ENCODE measurements at places on chromosomes 1 and 21. TPM values are rescaled to one million over a fixed set of nuclear protein-coding genes. Genes with fewer than 3 reads are reported as not detected.

DNA sequence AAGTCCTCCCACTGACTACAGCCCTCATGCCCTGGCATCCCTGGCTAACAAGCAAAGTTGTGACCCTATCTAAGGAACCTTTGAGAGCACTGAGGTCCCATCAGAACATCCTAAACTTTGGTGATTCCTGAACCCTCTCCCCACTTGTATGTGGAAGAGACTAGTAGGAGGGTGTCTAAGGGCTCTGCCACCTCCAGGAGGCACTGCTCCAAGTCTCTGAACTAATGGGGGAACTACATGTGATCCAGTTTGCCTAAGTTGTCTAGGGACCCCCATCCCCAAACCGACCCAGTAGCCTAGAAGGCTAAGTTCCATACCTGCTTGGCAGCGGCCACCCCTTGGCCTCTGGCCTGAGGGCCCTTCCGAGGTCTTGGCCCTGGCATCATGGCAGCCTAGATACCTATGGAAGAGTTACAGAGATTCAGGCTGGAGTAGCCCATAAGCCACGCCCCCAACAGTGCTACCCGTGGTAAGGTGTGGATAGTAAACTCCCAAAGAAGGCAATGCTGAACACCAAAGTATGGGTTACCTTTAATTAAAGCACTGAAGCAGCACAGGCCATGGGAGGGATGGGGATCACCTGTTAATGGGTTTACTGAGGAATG lies 1.7 kb downstream of the CC2D1B start:
- no peak for DNase-seq

DNA sequence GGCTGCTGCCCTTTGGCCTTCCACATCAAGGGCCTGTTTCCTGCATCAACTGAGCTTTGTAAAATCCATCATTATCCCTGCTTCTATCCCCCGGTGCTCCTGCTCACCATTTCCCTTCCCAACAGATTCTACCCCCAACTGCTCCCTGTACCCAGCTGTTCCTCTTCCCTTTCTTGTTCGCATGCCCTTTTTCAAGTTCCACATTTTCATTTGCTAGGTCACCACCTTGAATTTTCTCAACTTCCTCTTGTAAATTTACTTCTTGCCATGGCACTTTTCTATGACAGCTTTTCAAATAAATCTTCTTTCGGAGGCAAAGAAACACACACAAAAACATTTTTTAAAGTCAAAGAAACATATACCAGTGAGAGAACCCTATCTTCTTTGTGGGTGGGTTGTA lies 330.5 kb upstream of the ADGRL2 start:
- DNase-seq, result no peak

- DNase-seq, result no peak
These were observed 5.4 kb upstream of the TDRD5 start for GRCh38 chr1:179586107-179586823.

- no peak for DNase-seq
These were observed 1030.0 kb downstream of the MRPL39 start for GRCh38 chr21:24577301-24577700.

DNA sequence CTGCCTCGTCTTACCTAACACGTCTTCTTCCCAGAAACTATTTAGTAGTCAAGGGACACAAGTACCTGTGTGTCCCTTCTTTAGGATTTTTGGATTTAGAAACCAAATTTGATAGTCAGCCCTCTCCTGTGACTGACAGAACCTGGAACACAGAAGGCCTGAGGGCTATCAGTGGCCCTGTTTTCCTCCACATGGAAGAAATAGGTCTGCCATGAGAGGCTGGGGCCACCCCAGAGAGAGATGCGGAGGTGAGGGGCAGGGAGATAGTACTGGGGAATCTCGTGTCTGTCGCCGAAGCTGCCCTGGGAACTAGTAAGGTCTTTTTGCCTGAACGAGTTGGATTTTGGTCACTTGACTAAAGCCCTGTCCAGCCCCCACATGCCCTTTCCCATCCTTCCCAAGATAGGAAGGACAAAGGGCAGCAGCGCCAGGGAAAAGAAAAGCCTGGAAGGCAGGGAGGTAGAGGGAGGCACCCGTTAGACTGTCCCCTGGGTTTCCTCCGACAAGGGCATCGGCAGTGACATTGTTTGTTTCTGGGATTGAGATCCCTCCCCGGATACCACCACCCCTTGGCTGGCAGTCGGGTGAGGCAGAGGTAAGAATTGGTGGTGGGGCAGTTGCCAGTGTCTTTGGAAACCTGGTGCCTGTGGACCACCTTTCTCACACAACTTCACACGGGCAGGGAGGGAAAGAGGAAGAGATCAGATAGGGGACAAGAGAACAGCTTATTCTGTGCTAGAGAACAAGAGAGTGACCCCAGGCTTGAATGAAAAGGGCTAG lies 19.8 kb downstream of the SMIM12 start:
- DNase-seq, result no peak

- no peak for DNase-seq
These were observed 124.3 kb downstream of the VAV3 start for GRCh38 chr1:107840725-107841124.

- peak; percentile 69 for DNase-seq
These were observed 108.6 kb downstream of the SIM2 start for GRCh38 chr21:36807422-36807928.

GRCh38 chr21:15140321-15141019 lies 75.7 kb upstream of the NRIP1 start:
- DNase-seq, result peak; percentile 61

- no peak for DNase-seq
These were observed 31.4 kb downstream of the PDE4B start for GRCh38 chr1:65824103-65824502.

DNA sequence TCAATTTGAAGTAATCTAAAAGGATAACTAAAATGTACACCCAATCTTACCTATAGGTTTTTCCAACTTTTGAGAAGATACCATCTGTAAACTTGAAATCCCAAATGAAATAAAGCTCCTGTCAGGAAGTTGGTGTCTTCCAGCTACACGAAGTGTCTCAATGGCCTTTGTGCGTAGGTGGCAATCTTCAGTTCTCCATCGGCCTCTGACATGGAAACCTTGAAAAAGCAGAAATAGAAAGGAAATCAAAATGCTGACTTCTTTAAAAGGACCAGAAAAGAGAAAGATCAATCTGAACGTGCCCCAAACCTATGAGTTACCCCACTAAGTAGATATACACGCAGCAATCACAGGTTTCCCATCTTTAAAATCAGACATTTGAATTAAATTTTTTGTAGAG lies 10.0 kb downstream of the MKNK1 start:
- no peak for DNase-seq

- DNase-seq, result no peak
These were observed 7.2 kb downstream of the CEP170 start for GRCh38 chr1:243247901-243248300.

DNA sequence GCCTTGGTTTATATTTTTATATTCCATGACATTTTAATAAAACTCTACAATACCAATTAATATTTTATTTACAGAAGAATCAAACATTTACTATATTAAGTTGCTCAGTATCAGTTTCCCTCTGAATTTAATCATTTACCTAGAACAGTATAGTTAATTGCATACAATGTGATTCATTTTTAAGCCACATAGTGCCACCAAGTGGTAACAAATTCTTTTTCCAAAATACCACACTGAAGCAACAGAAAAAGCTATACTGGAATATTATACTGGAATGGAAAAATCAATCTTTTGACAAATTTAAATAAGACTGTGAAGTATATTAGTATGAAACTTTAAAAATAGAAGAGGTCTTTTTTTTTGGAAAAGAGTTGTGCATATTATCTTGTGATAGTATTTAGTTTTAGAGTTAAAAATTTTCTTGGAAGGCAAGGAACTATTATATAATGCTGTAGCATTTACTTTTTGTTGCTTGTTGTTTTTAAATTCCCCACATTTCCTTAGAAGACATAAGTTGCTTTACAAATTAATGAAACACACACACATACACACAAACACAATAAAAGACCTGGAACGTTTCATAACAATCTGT lies 57.3 kb downstream of the ZNF644 start:
- DNase-seq, result peak; percentile 20

DNA sequence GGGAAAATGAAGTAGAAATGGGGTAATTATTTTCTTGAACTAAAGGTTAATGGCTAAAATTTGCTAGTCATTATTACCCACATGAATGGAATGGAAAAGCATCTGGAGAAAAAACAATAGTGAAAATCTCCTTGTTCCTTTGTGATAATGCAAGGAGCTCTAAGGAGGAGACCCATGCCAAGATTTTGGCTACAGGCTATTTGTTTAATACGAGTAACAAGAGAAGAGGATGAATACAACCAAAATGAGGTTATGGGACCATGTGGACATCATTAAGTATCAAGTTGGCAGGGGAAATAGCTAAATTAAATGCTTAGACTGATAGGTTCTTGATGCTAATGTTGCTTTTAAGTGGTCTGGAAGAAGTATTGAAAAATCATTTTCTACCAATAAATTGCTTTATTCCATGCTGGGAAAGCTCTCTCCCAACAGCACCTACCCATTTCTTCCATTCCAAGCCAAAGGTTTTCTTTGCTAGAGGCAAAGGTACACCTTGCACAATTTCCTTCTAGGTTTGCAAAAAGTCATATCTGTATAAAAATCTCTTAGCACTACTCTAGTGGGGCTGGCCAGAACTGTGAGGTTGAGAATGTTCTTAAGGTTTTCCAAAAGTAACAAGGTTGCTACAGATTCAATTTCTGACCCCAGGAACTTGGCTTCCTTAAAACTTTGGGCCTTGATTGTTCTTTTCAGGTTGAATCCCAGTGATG lies 100.2 kb downstream of the SMYD2 start:
- peak; percentile 23 for DNase-seq

DNA sequence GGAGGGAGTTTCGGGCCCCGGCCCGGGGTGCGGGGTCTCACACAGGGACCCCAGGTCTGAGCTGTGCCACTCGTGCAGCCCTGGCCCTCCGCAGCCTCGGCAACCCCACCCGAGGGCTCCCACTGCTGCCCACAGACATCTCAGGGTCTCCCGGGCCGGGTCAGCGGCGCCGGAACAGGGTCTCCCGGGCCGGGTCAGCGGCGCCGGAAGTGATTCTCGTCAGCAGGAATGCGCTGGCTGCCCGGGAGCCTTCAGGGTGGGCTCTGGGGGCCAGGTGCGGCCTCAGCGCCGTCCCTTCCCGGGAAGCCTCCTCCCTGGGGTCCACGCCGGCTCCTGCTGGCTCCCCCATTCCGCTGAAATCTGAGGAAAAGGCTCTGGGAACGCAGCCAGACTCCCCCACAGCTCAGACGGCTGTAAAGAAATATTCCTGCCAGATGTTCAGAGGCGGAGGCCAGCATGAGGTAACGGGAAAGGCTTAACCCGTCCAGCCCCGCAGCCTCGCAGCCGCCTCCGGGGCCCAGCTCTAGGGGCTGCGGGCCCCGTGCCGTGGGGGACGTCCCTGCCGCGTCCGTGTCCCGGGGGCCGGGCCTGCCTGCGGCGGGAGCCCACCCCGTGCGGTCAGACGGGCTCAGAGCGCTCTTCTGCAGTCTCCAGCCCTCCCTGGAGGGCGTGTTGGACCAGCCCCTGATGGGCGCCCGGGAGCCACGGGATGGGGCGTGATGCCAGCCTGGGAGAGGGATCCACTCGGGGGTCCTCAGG lies 8.7 kb upstream of the COL6A1 start:
- no peak for DNase-seq

DNA sequence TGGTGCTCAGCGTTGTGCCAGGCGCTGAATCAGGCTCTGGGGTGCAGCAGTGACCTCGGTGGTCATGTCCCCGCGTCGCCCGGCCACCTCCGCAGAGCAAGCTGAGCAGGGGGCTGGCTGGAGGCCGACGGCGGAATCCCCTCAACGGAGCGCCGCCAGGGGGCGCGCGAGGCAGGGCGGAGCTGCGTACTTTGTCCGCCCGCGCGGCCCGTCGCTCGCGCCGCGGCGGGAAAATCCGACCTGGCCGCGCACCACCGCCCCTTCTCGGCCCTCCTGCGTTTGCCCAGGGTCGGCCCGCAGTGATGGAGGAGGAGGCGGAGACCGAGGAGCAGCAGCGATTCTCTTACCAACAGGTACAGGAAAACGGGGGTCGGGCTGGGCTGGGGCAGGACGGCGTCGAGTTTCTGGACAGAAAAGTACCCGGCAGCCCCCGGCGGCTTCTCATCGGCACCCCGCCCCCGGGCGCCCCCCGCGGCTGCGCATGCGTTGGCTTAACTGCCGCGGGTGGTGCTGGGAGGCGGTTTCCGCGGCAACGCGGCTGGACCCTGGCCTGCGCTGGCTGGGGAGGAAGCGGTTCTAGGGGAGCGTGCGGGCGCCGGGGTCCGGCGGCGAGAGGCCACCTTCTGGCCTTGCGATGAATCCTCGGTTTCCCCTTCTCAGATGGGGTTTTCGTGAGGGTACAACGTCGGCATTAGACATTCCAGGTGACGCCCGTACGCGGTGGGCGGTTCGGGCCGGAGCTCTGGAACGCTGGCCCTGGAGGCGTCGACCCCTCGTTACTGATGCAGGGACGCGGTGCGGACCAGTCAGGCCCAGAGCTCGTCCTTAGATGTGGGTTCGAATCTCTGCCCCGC lies at the start of gene CENPS:
TSS of gene CENPS (plus strand) at position 218 of the 854 bp plus-strand sequence. CDS start at position 303, 85 bp downstream.
- peak; percentile 88 for DNase-seq

DNA sequence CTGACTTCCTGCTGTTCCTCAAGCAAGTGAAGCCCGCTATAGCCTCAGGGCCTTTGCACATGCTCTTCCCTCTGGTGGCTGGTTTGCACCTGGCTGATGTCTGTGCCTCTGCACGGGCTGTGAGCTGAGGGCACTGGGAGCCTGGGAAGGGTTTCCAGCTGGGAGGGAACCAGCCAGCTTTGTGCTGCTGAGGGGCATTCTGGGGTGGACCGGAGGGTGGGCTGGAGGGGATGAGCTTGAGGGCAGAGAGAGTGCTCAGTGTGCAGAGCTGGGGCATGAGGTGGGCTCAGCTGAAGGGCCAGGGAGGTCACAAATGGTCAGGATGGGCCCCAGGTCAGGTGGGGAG lies 305.7 kb downstream of the MATN1 start:
- no peak for DNase-seq

Gene MTMR11
- 12.9 TPM for total RNA-seq

Gene TRIM67
- total RNA-seq, result 1.3 TPM
